NCI-H460 (cell line): ENCODE measurements at places on chromosomes 16 and 17. TPM values are rescaled to one million over a fixed set of nuclear protein-coding genes. Genes with fewer than 3 reads are reported as not detected.

Gene SULT1A4
- 12.8 and 15.8 TPM in 2 replicates for total RNA-seq

Gene MT1M
- not detected in 2 replicates for total RNA-seq

Gene RASL10B
- 2.3 and 2.5 TPM in 2 replicates for total RNA-seq

DNA sequence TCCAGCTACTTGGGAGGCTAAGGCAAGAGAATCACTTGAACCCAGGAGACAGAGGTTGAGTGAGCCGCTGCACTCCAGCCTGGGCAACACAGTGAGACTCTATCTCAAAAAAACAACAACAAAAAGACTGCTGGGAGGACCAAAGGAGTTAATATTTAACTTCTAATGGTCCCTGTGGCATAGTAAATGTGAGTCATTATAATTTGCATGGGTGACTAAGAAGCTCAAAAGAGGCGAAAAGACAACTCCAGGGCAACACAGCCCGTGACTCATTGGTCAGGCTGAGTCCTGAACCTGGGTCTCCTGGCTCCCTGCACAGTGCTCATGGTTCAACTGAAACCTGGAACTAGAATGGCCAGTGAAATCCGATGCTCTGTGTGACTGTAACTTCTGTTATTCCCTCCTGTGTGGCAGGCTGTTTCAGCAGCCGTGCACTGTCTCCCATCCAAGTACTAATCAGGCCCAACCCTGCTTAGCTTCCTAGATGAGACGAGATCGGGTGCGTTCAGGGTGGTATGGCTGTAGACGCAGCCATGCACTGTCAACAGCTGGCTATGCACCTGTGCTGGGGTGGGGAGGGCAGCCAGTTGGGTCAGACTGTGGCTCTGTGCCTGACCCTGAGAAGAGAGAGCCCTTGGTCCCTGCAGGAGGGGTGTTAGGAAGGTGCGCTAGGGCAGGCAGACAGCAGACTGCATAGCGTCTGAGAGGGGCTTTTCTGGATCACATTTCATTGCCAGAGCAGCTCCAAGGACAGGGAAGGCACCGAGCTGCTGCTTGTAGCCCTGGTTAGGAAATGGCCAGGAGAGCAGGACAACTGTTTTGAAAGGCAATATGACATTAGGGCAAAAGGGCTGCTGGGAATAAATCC lies 14.5 kb upstream of the GPRC5C start:
- peak; percentile 14 for DNase-seq

GRCh38 chr16:5175266-5175665 lies 77.7 kb upstream of the EEF2KMT start:
- DNase-seq: no peak

GRCh38 chr16:17230932-17231581 lies 239.7 kb downstream of the XYLT1 start:
- DNase-seq: no peak

DNA sequence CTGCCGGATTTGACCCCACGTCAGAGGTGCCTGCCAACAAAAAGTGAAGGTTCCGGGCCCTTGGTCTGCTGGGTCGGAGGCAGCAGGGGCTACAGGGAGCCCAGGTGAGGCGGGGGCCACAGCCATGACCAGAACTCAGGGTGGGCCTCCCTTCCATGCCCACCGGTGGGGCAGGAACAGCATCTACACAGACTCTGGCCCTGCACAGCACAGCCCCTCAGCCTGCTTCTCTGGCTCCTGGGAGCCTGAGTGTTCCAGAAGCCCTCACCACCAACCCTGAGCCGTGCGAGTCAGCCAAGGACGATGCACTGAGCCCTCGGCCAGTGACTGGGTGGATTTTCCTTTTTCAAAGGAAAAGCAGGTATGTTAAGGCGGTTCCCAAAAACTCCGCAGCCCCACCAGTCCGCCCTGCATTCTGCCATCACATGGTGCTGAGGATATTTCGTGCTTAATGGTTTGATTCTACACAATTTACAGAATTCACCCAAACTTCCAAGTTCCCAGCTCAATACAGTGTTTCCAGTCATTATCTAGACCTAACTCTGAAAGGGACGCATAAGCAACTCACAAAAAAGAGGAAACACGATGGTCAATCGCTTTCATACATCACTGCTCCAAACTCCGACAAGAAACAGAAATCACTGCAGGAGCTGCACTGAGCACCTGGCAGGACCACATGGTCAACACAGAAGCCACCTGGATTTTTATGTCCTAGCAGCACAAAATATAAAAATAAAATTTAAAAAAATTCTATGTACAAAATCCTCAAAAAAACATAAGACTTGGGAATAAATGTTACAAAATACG lies 19.4 kb upstream of the C16orf95 start:
- no peak for DNase-seq
